ENCODE measurements at places on chromosomes 4 and X.
A peak's percentile ranks its signal among the peaks of the same experiment; 100 is the strongest.

DNA sequence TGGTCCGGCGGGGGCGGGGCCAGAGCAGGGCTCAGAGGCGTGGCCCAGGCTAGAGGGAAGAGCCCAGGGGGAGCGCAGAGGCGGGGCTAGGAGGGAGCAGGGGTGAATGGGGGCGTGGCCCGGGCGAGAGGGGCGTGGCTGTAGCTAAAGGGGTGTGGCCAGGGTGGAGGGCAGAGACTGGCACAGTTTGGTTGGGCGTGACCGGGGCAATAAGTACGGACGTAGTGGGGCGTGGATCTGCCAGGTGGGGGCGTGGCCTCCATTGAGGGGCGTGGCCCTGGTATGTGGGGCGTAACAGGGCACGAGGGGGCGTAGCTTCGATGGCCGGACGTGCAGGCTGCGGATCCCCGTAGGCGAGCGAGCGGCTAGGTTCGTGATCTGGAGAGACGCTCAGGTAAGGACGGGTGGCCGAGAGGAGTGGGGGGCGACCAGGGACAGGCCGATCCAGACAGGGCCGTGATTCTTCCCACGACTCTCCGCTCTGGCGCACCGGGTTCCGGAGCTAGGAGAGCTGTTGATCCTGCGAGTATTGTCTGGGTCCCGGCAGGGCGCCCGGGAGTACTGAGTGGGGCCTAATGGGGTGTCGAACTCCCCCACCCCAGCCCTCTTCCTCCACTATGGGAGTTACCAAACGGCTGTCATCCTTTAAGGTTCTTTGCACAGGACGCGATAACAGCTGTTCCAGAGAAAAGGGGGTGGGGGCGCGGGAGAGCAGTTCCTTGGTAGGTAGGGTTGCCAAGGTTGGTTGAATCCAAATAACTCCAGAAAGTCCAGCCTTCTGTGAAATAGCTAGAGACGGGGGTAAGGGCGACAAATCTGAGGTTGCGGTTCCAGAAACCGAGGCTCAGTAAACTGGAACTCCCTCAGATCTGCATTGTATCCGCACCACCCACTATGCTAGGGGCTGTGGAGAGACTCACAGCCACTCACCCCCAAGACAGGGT lies at the start of gene CA5B:
TSS of gene CA5B (plus strand) at position 312 of the 944 bp plus-strand sequence. CDS start 11,754 bp downstream, outside the sequence.
- DNase-seq: peak; percentile 84

DNA sequence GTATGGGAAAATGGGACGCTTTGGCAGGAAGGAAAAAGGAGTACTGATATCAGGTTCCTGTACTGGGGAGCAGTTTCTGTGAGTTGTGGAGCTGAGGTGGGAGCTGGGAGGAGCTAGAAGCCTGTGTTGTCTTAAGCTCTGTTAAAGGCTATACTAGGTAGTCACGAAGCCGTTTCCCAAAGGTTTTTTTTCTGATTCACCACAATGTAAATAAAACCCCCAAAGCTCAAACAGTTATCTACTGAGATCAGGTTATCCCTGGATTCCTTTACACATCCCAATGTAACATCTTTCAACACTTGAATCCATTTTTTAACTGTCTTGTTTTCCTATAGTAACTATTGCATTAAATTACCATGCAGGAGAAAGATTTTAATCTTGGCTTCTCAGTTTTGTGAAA lies 297.4 kb upstream of the SFRP2 start:
- no peak for DNase-seq

GRCh38 chrX:70960730-70961129 lies 29.8 kb upstream of the SLC7A3 start:
- DNase-seq: no peak

DNA sequence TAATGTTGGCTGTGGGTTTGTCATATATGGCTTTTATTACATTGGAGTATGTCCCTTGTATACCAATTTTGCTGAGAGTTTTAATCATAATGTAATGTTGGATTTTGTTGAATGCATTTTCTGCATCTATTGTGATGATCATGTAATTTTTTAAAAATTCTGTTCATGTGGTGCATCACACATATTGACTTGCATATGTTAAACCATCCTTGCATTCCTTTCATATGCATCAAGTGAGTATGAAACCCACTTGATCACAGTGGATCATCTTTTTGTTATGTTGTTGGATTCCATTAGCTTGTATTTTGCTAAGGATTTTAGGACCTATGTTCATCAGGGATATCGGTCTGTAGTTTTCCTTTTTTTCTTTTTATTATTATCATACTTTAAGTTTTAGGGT lies 12.1 kb downstream of the HEPH start:
- no peak for DNase-seq

DNA sequence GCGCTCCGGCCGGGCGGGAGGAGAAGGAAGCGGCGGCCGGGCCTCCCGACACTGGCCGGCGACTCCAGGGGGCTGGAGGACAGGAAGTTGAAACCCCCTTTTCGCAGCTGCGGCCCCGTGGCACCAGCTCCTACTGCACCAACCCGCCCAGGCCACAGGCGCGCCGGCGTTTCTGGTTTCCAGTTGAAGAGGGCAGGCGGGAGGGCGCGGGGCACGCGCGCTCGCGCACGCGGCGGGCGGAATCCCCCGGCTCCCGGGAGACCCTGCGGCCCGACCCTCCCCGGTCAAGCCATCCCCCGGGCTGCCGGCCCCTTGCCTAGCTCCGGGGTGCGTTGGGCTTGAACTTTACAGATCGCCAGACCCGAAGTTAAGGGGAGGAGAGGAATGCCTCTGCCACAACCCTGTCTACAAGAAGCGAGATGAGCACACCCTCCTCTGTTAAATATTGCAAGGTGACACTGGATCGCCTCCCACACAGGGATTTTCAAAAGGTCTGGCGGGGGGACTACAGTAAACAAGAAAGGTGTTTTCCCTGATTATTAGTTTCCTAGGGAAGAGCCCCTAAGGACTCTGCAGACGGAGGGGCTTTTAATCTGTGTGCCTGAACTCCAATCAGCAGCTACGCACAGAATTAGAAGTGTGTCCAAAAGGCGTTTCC lies 1.4 kb downstream of the ELOVL6 start:
- DNase-seq: peak; percentile 58

GRCh38 chrX:78931814-78932213 lies 13.4 kb upstream of the P2RY10 start:
- DNase-seq: no peak

DNA sequence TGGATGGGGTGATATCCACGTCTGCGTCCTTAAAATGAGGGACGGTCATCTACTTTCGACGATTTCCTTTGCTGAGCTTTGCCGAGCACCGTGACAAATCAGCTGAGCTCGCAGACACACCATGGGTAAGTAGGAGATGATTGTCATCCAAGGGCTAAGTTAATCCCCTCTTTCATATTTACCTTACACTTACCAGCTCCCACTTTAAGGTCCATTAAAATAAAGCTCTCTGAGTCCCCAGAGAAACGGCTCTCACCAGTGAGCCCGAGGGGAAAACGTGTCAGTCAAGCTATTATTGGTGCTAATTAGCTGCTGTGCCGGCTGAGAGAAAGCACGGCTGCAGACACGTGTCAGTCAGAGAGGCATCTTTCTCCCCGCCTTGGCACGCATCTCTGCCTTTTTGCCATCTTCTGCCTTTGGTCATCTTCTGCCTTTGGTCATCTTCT lies 72.2 kb downstream of the CRLF2 start:
- DNase-seq: no peak

DNA sequence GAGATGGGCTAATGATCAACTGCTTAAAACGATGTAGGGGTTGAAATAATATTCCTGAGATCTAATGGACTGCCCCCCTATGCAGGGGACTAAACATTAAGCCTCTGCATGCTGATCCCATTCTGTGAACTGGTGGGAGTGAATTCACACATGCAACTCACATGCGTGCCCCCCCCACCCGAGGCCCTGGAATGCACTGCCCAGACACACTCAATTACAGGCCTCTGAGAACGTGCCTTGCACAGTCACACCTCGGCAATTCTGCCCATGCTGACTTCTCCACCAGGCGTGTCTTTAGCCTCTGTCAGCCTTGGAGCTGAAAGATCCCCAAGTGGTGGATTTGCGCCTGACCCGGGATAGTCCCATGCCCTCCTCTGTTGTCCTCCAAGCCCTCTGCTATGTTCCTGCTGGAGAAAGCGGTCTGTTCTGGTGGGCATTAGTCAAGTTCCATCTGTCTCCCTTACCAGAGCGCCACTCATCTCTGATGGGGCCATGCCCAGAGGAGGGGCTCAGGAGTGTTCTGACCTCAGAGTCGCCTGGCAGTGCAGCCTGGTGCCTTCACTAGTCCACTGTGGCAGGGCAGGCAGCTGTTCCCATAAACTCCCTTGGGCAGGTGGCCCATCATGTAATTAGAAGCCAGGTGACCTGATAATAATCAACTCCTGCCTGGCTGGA lies 86.5 kb downstream of the DRD5 start:
- no peak for DNase-seq

DNA sequence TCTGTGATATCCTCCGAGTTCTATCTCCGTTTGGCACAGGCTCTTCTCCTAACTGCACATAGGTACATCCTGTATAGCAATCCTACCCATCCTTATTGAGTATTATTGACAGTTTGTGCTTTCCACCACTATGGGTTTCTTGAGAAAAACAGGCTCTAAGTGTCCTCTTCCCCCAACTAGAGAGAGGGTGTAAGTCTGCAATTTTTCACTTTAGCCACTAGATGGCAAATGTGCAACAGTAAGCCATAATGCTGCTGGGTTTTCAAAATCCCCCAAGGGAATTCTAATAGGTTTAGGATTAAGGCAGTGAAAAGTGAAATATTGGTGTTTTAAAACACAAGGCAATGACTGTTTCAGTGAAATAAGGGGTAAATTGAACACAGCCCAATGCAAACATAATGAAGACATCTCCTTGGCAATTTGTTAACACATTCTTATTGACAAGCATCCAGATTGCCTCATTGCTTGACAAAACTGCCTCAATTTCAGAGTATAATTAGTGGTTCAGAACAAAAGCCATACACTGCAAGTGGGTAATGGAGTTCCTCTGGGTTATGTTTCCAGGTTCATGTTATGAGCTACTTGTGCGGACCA lies 239.0 kb upstream of the HTR2C start:
- peak; percentile 1 for DNase-seq

DNA sequence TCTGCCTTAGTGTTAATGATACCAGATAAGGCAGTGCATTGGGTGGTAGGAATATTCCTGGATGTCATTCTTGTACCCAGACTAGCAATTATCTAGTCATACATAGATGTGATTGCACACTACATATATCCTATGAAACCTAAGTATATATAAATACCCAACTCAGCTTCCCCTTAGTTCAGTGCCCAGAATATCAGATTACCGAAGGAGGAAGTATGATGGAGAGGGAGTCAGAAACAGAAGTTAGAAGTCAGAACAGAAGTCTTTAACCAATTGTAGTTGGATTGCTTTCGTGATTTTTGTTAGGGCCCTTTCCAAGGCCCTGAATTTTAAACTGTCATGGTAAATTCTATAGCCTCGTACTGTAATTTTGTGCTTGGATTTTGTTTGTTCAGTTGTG lies 42.9 kb downstream of the MOB1B start:
- no peak for DNase-seq

- peak; percentile 56 for DNase-seq
Measured at GRCh38 chr4:151674804-151675391, 85.9 kb downstream of the GATB start.

GRCh38 chr4:173698557-173699262 lies 168.7 kb upstream of the HAND2 start:
- DNase-seq: no peak

GRCh38 chr4:70841211-70841610 lies 1.5 kb upstream of the GRSF1 start:
- no peak for DNase-seq

DNA sequence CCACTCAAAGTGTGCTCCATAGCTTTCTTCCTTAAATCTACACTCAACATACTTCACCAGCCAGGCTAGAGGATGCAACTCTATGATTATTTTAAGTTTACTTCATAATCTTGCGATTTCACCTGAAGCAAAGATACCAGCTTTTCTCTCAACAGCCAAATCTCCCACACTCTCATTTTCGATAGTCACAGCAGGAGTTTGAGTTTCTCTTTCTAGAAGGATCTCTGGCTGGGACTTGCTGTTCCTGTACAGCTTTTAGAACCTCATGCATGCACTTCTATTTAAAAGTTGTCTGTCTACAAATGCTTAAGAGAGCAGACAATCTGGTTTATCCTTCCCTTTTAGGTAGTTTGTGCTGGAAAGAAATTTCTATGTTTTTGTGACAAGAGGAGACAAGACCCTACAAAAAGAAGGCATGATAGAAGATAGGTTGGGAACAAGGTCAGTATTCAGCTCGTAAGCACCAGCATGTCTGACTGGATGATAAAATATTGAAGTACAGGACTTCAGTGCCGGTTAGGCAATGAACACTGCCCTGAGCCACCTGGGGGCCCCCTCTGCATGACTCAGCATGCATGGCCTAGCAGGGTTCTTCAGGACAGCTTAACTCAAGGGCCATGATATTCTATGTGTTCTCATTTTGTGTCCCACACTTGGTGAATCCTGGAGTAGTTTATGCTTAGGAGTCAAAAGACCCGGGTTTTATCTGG lies 65.6 kb downstream of the ATXN3L start:
- DNase-seq: no peak

DNA sequence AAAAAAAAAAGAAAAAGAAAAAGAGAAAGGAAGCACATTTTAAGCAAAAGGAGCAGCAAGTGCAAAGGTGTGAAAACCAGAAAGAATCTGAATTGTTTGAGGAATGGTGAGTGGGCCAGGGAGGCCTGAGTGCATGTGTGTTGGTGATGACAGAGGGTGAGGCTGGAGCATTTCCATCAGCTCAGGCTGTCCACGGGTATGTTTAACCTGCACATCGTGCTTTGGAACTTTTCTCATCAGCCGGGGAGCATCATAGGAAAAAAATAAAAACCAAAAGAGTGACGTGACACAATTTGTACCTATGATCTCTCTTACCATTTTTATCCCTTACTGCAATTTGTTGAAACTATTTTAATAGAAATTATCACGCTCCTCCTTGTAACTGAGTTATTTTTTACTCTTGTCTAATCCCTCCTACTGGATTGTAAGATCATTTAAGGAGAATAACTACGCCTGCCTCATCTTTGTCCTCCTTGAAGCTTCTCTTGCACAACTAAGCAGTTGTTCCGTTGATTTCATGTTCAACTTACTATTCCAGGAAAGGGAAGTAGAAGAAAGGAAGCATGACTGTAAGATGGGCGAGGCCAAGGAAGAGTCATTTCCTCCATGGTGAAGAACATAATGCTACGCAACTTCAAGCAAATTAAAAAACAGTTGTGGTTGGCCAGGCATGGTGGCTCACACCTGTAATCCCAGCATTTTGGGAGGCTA lies 7.0 kb downstream of the PALLD start:
- DNase-seq: peak; percentile 8

DNA sequence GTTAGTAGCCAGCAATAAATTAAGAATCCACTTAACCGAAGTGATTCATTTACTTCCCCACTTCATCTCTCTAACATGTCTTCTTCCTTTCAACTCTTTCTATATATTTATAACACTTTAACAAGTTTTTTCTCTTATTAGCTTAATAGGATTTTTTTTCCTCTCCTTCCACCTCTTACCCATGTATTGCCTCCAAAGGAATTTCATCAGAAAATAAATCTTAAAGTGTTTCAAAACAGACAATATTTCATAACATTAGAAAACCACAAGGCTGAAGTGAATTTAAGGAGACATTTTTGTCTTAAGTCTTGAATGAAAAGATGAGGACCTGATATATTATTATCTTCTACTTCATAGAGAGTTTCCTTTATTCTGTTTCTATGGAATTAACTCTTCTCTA lies 101.5 kb downstream of the PDGFC start:
- no peak for DNase-seq

Measured in midbrain (tissue), 1 donor.